ENCODE measurements at places on chromosomes 3 and 15.

GRCh38 chr3:120908030-120908794 lies at the start of gene STXBP5L:
Gene STXBP5L, plus strand, starts transcription at chr3:120908205. Its CDS starts 1,374 bp downstream, at chr3:120909579.
- peak; percentile 77 for DNase-seq

- DNase-seq: no peak
Observed at GRCh38 chr3:58256061-58256460, 18.5 kb downstream of the ABHD6 start.

- DNase-seq: peak; percentile 47
Observed at GRCh38 chr3:195269375-195270078, 1.4 kb downstream of the XXYLT1 start.

DNA sequence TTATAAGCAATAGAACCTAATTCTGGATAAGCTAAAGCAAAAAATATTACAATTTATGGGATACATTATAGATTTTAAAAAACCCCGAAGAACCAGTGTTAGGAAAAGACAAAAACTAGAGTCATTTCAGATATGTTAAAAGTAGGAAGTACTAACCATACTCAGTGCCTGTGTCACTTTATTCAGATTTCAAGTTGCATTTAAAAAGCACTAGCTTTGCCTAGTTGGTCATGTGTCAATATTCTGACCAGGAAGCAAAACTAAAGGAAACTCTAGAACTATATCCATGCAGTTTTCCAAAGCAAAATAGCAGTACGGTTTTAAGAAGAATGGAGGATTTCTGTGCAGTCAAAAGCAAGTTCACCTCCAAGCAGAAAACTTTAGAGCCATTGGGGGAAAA lies 88.4 kb downstream of the RAP2B start:
- no peak for DNase-seq

- DNase-seq: no peak
Observed at GRCh38 chr15:80607287-80607980, 87.7 kb upstream of the ABHD17C start.

DNA sequence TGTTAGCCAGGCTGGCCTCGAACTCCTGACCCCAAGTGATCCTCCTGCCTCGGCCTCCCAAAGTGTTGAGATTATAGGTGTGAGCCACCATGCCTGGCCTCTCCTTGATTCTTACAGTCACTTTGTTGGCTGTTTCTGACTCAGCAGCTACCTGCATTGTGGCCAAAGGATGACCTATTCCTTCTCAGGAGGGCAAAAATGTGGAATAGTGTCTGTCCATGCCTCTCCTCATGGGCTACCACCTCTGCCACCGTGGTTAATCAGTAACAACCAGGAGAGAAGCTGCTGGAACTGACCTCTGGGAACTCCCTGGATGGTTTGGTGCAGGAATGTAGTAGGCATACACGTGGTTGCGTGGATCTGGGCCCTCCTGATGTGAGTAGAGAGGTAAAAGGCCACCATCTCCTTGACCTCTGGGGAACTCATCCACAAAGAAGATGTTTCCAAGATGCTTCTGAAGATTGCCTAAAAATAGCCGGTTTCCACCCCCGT lies 63.3 kb downstream of the FLNB start:
- no peak for DNase-seq

GRCh38 chr3:35800960-35801459 lies 161.7 kb downstream of the ARPP21 start:
- DNase-seq: no peak

GRCh38 chr15:69074001-69074842 lies 59.7 kb downstream of the NOX5 start:
- peak; percentile 70 for DNase-seq

DNA sequence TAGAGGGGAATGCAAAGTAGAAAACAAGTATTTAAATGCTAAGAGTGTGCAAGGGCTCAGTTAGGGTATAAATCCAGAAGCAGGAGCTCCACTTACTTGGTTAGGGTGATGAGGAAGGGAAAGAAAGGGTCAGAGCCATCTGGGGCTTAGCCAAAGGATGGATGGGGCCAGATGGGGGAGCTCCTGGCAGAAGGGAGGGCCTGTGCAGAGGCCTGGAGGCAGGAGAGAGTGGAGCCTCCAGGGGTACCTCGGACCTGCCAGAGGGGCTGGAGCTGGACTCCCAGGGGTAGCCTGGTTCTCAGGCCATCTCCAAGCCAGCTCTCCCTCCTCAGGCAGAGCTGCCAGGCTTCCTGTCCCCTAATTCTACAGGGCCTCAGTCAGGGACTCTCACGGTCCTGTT lies 506.3 kb downstream of the SHQ1 start:
- DNase-seq: no peak

DNA sequence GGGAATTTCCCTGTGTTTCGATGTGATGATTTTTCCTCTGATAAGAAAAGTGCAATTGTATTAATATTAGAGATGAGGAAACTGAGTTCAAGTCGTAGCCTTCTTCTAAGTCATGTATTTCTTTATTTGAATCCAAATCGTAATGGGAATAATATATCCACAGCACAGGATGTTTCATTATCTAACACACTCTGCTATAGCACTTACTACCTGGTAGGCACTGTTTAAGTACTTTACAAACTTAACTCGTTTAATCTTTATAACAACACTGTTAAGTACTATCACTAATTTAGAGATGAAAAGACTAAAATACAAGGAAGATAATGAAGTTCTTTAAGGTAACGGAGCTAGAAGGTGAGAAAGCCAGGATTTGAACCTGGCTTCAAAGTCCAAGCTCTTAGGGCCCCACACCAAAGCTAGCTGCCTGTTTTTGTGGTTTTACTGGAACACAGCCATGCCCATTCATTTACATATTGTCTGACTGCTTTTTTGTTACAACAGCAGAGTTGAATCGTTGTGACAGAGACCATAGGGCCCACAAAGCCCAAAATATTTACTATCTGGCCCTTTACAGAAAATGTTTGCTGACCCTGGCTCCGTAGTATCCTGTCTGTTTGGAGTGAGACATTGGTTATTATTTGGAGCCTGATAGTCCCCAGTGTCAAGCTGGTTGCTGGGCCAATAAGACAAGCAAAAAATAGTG lies 9.6 kb upstream of the ATP13A3 start:
- peak; percentile 59 for DNase-seq

DNA sequence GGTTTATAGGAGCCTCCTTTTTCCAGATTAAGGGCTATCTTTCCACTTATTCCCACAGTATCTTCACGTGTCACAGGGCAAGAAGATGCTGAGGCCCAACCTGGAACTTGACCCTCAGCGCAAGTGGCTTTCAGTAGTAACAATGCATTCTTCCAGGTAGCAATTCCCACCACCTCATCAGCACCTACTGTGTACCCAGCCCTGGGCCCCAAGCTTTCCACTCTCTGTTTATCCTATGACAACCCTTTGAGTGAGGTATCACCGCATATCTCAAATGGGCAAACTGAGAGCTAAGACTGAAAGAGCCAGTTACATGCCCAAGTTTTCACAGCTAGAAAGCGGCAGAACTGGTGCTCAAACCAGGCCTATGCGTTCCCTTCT lies 88.2 kb downstream of the CPN2 start:
- no peak for DNase-seq

DNA sequence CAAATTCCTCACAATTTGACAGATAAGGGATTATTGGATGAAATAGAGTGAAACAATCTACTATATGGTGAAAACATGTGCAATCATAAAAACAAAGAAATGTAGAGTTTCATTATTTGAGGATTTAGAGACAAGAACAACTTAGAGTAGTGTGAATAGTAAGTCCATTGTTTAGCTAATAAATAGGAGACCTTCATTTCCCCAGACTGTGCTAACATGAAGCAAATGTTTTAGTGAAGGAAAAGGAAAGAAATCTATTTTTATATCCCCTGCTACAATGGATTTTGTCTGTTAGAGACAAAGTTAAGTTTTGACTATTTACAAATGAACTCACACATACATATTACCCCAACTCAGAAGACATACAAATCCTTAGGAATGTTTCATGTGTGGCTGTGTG lies 77.8 kb downstream of the EFL1 start:
- no peak for DNase-seq

GRCh38 chr15:76341366-76342057 lies 4.9 kb downstream of the ISL2 start:
- DNase-seq: no peak

- DNase-seq: peak; percentile 66
Observed at GRCh38 chr3:9884555-9885165, 4.6 kb upstream of the CIDEC start.

DNA sequence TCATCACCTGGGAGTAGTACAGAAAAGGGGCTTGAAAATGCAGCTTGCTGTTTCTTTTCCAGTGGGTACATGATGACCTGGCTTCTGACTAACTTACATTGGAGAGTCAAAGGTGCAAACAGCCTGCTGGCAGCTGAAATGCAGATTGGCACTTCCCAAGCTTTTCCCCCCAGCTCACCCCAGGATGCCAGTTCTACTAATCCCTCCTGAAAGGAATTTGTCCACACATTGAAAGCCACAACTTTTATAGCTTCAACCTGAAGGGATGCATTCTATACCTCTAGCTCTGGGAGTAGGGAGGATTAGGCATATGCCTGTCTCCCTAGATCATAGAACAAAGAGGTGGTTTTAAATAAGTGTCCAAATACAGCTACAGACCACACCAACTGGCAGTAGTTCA lies 281.7 kb downstream of the EFHB start:
- no peak for DNase-seq

DNA sequence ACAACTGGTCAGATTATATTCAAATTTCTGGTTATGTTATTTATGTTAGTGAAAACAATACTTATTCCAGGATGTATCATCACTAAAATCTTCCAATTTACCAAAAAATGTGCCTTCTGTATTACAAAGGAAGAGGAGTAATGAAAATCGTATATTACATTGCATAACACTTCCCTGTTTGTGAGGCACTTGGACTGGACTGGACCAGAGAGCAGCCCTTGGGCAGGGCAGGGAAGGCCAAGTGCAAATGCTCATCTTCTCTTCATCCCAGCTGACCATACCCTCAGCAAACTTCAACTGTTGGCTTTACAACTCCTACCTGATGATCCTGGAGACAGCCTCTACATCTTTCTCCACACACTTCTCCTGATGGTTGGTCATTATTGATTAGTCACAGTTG lies 285.7 kb upstream of the MME start:
- no peak for DNase-seq

- DNase-seq: no peak
Observed at GRCh38 chr15:33242165-33242564, 47.7 kb upstream of the FMN1 start.

DNA sequence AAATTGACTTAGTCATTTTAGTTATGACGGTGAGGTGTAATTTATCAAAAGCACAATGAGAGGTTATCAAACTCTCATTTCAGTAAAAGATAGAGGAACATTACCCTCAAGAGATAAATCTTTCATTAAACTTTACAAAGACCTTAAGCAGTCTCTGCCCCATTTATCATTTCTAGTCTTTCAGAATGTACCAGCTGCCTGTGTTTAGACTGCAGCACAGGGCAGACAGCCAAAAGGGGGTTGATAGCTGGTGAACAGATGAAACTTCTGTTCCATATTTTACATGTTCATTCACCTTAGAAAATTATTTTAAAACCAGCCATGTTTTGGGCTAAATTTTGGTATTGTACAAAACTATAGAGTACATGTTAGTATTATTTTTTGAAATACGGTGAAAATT lies 514.6 kb upstream of the CNTN3 start:
- no peak for DNase-seq

DNA sequence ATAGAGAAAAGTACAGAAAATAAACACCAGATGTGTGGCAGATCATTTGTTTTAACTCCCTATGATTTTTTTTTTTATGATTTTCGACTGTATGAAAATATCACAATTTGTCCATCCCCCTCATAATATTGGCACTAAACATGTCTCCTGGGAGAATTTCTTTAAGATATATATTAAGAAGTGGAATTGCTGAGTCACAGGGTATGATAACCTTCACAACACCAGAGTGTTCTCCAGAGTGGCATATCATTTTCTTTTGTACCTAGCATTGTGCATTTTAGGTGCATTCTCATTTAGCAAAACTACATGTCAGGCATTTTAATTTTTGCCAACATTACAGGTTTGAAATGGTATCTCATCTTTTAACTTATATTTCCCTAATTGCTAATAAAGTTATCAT lies 170.9 kb downstream of the FRMD5 start:
- peak; percentile 47 for DNase-seq

DNA sequence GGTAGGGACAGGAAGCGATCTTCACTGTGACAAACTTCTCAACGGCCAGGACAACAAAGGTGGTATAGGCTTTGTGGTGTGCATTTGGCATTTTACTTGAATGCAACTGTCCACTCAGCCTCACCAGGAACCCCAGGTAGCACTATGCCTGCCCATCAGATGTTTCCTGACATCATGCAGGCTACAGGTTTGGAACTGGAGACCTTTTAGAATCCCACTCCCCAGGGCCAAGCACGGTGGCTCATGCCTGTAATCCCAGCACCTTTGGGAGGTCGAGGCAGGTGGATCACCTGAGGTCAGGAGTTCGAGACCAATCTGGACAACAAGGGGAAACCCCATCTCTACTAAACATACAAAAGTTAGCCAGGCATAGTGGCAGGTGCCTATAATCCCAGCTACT lies 9.6 kb downstream of the STARD5 start:
- DNase-seq: no peak

DNA sequence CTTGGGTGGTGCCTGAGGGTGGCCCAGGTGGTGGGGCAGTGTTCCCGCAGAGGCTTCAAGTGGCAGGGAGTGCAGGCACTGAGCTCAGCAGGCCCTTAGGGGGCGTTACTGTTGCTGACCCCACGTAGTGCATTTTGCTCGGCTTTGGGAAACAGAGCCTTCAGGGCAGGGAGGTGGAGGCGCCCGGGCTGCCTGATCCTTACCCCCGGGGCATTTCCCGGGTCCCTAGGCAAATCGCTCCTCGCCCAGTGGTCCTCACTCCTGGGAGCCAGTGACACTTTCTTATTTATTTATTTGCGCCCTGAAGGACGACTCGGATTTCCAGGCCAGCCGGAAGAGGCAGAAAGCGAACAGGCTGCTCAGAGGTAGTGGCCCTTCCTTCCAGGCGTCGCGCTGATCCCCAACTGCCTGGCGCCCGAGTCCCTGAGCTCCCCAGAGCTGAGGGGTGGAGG lies 10.1 kb upstream of the FOXB1 start:
- no peak for DNase-seq

DNA sequence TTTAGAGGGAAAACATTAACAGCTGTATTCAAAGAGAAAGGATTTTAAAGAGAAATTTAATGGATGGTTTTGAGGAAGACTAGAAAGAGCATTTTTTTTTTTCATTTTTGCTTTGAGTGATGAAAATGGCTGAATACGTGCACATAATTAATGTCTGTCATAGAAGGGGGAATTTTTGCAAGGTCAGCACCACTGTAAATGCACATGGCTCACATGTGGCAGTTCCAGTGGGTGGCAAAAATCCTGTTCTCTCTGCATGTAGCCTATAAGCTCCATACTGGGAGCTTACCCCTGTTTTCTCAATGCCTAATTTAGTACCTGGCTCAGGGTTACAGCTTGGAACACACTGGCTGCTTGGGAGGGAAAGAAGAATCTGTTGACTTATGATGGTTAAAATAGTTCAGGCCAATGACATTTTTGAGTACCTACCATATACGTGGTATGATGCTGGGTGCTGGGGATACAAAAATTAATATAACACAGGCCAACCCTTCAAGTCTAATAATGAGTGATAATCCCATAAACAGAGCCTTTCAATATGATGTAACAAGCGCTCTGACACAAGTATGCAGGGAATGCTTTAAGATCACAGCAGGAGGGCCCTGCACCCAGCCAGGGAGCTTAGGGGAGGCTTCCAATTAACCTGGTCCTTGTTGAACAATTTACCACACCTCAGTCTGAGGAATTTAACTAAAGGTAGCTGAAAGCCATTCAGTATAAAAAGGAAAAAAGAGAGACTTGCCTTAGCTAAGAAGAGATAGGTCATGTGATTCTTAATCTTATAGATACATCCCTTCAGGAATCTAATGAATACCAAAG lies 33.0 kb downstream of the HSPBAP1 start:
- DNase-seq: no peak
